ENCODE measurements at places on chromosomes 2 and 18. TPM values are rescaled to one million over a fixed set of nuclear protein-coding genes. Genes with fewer than 3 reads are reported as not detected.

The SPAST gene
- 19.4 TPM for total RNA-seq

- H3K36me3 ChIP-seq = no peaks in the 10 kb centered on the region
- no peak overlapping the region for H3K4me3 ChIP-seq
- DNase-seq = no peak
Measured at GRCh38 chr2:176540995-176541394, 271.8 kb downstream of the MTX2 start.

GRCh38 chr2:239302808-239303557 lies 97.8 kb downstream of the HDAC4 start:
- no peaks in the 10 kb centered on the region for H3K27me3 ChIP-seq
- H3K27ac ChIP-seq = no peak overlapping the region
- H3K4me3 ChIP-seq = no peak overlapping the region
- H3K36me3 ChIP-seq = no peaks in the 10 kb centered on the region
- DNase-seq = no peak
- peaks cover 30% of the 10 kb centered on the region for H3K4me1 ChIP-seq

- H3K4me1 ChIP-seq = no peaks in the 10 kb centered on the region
- no peak overlapping the region for H3K4me3 ChIP-seq
- no peak for DNase-seq
- no peak overlapping the region for H3K27ac ChIP-seq
- H3K36me3 ChIP-seq = no peaks in the 10 kb centered on the region
- no peaks in the 10 kb centered on the region for H3K27me3 ChIP-seq
Measured at GRCh38 chr2:174446531-174446930, 40.3 kb downstream of the GPR155 start.

DNA sequence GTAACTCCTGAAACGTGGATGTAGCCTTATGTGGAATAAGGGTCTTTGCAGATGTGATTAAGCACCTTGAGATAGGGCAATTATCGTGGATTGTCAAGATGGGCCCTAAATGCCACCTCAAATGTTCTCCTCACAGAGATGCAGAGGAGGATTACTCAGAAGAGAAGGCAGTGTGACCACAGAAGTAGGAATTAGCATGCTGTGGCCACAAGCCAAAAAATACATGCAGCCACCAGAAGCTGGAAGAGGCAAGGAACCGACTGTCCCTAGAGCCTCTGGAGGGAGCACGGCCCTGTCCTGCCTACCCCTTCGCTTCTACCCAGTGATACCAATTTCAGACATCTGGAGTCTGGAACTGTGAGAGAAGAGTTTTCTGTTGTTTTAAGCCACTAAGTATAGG lies 47.3 kb upstream of the MGAT5 start:
- no peaks in the 10 kb centered on the region for H3K27me3 ChIP-seq
- no peaks in the 10 kb centered on the region for H3K36me3 ChIP-seq
- H3K27ac ChIP-seq = no peak overlapping the region
- no peaks in the 10 kb centered on the region for H3K4me1 ChIP-seq
- H3K4me3 ChIP-seq = no peak overlapping the region

DNA sequence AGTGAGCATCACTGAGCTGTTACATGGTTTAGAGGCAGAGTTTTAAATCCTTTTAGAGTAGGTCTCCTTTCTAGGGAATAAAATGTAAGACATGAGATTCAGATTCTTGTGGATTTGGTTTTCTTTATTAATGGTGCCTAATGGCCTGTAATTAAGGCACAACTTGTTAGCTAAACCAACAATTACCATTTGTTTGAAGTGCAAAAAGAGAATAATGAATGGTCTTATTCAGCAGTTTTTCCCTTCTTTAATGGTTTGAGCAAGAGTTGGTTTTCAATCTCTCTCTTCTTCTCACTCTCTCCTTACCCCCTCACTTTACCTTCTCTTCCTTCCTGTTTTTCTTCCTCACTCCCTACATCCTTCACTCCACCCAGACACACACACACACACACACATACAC lies 312.2 kb upstream of the TRIB2 start:
- no peak for DNase-seq
- H3K27me3 ChIP-seq = no peaks in the 10 kb centered on the region
- no peak overlapping the region for H3K27ac ChIP-seq
- no peaks in the 10 kb centered on the region for H3K4me1 ChIP-seq

The SPATA3 gene
- total RNA-seq = not detected

DNA sequence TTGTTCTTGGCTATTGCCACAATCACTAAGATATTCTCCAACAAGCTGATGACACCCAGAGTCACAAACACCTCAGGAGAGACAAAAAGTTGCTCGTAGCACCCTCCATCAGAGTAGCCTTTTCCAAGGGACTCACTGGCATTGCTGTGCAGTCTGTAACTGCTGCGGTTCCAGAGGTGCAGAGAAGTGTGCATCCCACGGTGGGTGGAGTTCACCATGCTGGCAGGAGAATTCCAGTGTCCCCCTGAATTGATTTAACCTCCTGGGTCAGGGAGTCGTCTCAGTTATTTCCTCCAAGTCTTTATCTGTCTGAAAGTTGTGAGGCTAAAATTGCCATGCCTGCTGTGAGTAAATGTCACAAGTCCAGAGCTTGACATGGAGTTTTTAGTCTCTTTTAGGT lies 443 bp downstream of the MC4R start:
- H3K27me3 ChIP-seq = no peaks in the 10 kb centered on the region
- DNase-seq = no peak
- no peaks in the 10 kb centered on the region for H3K36me3 ChIP-seq
- H3K27ac ChIP-seq = no peak overlapping the region
- H3K4me3 ChIP-seq = no peak overlapping the region
- no peaks in the 10 kb centered on the region for H3K4me1 ChIP-seq

The CNTNAP5 gene
- not detected for total RNA-seq

The LYG2 gene
- total RNA-seq = not detected

The SERPINB10 gene
- 0.55 TPM for total RNA-seq

DNA sequence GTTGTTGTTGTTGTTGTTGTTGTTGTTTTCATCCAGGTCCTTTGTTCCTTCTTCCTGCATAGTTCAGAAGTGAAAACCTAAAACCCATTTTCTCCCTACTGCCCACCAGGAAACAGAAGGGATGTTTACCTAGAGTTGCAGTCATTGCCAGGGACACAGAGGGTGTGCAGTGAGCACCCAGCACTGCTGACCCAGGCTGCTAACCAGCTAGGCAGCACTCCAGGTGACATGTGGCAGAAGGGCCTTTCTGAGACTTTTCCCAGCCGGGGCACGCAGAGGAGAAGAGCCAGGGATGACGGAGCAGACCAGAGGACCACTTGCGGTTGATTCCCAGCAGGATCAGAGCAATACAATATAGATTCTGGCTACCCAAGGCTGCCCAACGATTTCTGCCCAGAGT lies 286.3 kb downstream of the BCL11A start:
- no peaks in the 10 kb centered on the region for H3K36me3 ChIP-seq
- DNase-seq = no peak
- no peak overlapping the region for H3K27ac ChIP-seq
- no peaks in the 10 kb centered on the region for H3K27me3 ChIP-seq
- no peak overlapping the region for H3K4me3 ChIP-seq
- H3K4me1 ChIP-seq = no peaks in the 10 kb centered on the region

The ACMSD gene
- total RNA-seq = not detected

DNA sequence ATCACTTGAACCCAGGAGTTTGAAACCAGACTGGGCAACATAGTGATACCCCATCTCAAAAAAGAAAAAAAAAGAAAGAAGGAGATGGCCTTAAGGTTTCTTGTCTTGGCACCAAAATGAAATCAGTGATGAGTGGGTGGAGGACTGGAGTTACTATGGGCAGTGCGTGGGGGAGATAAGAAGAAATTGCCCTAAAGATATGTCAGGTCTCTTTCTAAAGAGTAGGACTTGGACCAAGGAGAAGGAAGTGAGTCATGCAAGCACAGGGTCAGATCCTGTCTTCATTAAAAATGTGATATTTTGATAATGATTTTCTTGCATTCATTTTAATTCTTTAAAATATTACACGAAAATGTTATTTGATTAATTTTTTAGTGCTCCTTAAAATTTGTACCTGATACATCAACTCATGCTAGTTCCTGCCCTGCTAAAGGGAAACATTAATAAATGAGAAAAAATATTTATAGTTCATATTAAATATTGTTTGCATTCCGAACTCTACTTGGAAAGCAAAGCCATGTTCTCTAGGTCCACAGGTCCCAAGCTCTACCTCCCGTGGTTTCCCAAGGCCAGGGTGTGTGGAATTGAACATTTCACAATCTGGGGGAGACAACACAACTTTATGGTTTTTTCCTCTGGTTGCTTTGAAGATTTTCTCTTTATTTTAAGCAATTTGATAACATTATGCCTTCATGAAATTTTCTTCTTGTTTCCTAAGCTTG lies 62.6 kb upstream of the CTLA4 start:
- no peak overlapping the region for H3K27ac ChIP-seq
- no peak for DNase-seq
- H3K4me1 ChIP-seq = no peaks in the 10 kb centered on the region
- H3K27me3 ChIP-seq = no peaks in the 10 kb centered on the region

DNA sequence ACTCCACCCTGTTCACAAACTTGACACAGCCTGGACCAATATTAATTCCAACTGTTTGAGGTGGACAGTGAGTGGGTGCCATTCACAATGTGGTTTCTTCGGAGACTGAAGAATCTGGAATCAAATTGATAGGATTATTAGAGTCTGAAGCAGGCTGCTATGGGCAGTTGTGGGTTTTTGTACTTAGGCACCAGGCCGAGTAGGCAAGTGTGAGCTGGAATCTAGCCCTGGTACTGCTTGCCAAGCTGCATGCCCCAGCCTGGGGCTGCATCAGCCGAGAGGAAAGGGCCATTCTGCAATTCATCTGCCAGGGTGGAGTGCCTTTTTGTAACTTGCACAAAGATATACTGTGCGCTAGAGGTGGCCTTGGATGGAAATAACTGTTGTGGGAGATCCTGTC lies 654.7 kb upstream of the FANCL start:
- peak; percentile 12 for DNase-seq
- H3K36me3 ChIP-seq = no peaks in the 10 kb centered on the region
- H3K27me3 ChIP-seq = no peaks in the 10 kb centered on the region
- H3K27ac ChIP-seq = no peak overlapping the region
- H3K4me3 ChIP-seq = no peak overlapping the region

The DUSP19 gene
- 2.1 TPM for total RNA-seq

The GKN1 gene
- not detected for total RNA-seq

- H3K27ac ChIP-seq = no peak overlapping the region
- DNase-seq = no peak
- H3K27me3 ChIP-seq = no peaks in the 10 kb centered on the region
- H3K4me3 ChIP-seq = no peak overlapping the region
- H3K36me3 ChIP-seq = no peaks in the 10 kb centered on the region
- H3K4me1 ChIP-seq = no peaks in the 10 kb centered on the region
Measured at GRCh38 chr2:34806891-34807290, 1207.8 kb upstream of the FAM98A start.

The AGAP1 gene
- total RNA-seq = 16.1 TPM

GRCh38 chr18:79068341-79068936 lies 755 bp upstream of the ATP9B start:
- H3K27me3 ChIP-seq = no peaks in the 10 kb centered on the region
- peak overlapping the region; percentile 91 for H3K27ac ChIP-seq
- H3K4me3 ChIP-seq = peak overlapping the region; percentile 87
- H3K36me3 ChIP-seq = no peaks in the 10 kb centered on the region
- H3K4me1 ChIP-seq = no peaks in the 10 kb centered on the region
- DNase-seq = no peak

The FBLN7 gene
- 3.0 TPM for total RNA-seq

The IL18RAP gene
- total RNA-seq = 0.14 TPM

DNA sequence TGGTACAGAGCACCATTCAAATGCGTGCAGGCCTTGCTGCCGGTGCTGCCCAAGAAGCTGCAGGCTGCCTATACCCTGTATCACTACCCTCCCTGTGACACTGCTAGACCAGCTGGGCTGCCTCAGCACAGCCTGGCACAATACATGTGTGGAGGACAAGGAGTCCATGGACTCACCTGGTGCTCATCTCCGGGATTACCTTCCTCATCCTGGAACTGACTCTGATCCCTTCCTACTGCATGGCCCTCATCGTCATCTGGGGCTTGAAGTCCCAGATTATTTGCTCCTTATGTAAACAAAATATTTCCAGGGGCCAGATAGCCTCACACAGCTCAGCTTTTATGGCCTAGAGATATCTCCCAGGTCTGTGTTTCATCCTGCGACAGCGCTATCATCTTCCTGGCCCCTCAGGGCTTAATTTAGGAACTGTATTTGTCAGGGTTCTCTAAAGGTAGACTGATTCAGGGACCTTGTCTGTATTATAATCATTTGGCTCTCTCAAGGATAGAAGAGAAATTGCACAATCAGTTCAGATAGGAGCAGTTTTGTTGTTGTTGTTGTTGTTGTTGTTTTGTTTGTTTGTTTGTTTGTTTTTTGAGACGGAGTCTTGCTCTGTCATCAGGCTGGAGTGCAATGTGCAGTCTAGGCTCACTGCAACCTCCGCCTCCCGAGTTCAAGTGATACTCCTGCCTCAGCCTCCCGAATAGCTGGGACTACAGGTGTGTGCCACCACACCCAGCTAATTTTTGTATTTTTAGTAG lies 42.9 kb downstream of the WDR75 start:
- H3K27ac ChIP-seq = no peak overlapping the region
- no peaks in the 10 kb centered on the region for H3K4me1 ChIP-seq
- H3K27me3 ChIP-seq = no peaks in the 10 kb centered on the region
- DNase-seq = no peak
- H3K4me3 ChIP-seq = no peak overlapping the region
- no peaks in the 10 kb centered on the region for H3K36me3 ChIP-seq

DNA sequence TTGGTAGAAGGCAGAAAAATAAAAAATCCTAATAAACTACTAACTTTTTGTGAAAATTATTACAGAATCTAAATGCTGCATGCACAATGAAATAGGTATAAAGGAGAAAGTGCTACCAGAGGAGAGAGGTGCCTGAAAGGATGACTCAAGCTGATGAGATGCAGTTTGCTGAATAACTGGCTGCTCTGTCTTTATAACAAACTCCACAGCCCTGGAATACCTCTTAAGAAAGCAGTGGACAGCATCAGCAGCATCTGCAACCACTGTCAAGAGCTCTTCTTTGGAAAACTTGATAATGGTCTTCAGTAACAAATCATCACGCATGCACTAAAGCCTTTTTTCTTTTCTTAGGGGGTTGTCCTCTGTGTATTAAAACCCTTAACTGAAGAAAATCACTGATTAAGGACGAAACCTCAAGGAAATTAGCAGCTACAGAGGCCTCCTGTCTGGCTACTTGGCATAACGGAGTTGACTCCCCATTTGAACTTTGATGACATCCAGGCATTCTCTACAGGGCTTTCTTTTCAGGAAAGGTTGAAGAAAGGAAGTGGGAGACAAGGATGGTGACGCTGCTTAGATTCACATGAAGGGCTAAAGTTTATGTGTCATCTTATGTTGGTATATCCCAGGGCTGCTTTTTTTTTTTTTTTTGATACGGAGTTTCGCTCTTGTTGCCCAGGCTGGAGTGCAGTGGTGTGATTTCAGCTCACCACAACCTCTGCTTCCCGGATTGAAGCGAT lies 28.8 kb downstream of the WDFY1 start:
- no peaks in the 10 kb centered on the region for H3K4me1 ChIP-seq
- no peak for DNase-seq
- no peak overlapping the region for H3K27ac ChIP-seq
- H3K4me3 ChIP-seq = no peak overlapping the region
- H3K27me3 ChIP-seq = no peaks in the 10 kb centered on the region
- no peaks in the 10 kb centered on the region for H3K36me3 ChIP-seq

GRCh38 chr18:10081492-10081891 lies 167.7 kb downstream of the VAPA start:
- no peaks in the 10 kb centered on the region for H3K27me3 ChIP-seq
- no peaks in the 10 kb centered on the region for H3K36me3 ChIP-seq
- H3K27ac ChIP-seq = no peak overlapping the region
- H3K4me3 ChIP-seq = no peak overlapping the region
- DNase-seq = no peak

Measured in prostate gland (tissue), 2 donors.